ENCODE measurements at places on chromosomes 11 and 22.

GRCh38 chr22:38012604-38013072 is 28.3 kb upstream of the SOX10 start:
- no peak for DNase-seq

DNA sequence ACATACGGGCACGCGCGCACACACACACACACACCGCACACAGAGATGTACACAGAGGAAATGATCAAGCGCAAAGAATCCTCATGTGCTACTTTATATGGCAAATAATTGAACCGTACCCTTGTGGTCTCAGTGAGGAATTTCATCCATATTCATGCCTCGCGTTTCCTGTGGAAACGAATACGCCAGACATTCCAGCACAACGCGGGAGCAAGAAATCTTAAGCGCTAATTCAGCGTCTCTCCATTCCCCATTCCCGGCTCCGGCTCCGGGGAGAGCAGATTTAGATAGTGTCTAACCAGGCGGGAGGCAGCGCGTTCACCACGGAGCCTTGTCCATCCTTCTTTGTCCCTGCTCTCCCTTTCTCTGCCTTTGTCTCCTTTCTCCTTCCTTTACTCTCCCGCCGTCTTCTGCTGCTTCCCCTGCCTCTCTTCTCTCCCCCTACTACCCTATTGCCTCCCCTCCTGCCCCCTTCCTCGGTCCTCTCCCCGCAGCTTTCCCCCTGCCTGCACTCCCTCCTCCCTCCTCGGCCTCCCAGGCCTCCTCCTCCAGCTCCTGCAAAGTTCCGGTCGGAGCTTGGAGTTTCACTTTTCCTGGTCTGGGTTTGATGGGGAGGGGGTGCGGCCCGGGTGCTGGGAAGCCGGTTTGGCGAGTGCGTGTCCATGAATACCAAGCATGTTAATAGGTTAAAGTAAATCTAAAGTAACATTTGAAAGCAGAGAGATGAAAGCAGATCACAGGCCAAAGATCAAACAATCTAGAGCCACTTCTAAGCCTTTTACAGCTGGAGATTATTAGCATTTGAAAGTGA is 579.3 kb downstream of the BUD13 start:
- no peak for DNase-seq

GRCh38 chr11:12122083-12122482 is 11.7 kb downstream of the MICAL2 start:
- DNase-seq = no peak

DNA sequence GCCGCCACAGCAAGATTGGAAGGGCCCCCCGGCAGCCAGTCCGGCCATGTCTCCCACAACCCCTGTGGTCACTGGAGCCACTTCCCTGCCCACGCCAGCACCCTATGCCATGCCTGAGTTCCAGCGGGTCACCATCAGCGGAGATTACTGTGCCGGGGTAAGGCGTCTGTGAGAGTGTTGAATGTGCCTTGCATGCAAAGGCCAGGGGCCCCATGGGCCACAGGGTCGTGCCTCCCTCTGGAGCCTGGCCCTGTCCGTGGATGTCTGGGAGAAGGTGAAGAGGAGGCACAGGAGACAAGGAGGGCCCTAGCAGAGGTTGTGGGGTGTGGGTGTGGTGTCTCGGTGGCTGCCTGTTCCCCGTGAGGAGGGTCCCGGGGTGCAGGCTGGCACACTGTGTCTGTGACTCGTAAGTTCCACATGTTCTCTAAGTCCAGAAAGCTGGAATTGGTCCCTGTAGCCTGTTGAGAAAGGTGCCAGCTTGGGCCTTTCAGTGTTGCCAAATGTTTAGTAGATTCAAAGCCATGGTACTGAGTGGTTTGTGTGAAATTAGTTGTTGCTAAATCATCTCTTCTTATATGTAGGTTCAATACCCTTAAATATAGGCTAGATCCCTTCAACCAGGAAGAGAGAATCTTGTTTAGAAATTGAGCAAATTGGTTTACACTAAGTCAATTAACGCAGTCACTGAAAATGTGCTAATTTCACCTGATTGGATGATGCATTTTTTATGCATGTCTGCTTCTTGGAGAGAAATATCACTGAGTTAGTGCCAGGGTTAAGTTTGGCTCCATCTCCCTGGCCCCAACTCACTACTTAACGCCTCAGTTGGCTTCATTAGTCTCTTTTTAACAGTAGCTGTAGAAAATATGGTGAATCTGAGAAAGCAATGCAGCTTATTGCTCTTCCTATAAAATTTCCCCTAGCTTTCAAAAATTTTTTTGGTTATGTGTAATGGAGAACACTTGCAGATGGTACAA is 23.8 kb downstream of the AMPD3 start:
- DNase-seq = no peak

DNA sequence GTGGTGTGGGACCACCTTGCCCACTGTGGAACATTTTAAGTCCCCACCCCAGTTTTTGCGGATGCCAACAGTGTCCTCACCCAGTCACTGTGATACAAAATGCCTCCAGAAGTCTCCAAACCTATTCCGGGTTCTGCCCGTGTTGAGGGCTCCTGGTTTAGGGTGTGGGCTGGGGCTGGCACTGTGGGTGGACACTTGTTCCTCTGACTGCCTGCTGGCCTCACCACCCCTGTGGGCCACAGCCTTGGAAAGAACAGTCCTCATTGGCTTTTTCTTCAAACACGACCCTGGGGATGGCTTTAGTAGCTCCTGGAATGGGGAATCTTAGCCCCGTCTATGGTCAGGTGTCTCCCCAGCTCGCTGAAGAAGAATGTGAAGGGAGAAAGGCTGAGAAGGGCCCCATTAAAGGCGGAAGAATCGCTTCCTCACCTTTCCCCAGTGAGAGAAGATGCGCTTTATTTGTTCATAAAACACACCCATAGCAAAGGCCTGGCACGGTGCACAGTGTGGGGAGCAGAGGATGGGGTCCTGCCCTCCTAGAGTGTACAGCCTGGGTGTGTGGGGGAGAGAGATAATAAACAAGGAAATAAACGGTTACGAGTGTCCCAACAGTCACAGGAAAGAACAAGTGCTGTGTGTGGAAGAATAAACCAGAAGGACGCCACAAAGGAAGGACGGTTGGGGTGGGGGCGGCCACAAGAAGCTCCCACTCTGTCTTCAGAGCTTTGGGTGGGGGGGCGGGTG is 91.6 kb upstream of the SLC22A12 start:
- DNase-seq = no peak

- no peak for DNase-seq
Measured at GRCh38 chr11:14819596-14819995, 72.4 kb downstream of the CYP2R1 start.

DNA sequence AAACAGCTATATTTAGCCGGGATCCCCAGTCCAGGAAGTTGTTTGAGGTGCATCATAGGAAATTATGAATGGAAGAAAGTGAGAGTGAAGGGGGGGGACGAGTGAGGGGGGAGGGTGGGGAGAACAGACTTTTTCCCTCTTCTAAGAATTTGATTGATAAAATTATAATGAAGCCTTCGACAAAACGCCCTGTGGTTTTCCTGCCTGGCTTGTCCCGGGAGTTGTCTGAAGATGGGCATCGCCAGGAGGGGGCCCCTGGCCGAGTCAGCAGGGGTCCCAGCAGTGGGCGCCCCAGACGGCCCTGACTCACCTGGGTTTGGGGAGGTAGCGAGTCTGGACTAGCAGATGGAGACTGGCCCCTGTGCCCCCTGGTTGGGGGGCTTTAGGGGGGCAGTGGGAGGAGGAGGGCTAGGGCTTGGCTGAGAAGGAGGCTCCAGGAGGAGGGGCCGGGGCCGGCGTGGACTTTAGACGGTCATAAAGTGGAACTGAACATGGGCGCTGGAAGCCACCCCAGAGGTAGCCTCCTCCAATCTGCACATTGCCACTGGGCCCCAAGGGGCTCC is 336 bp upstream of the LIF start:
- no peak for DNase-seq

DNA sequence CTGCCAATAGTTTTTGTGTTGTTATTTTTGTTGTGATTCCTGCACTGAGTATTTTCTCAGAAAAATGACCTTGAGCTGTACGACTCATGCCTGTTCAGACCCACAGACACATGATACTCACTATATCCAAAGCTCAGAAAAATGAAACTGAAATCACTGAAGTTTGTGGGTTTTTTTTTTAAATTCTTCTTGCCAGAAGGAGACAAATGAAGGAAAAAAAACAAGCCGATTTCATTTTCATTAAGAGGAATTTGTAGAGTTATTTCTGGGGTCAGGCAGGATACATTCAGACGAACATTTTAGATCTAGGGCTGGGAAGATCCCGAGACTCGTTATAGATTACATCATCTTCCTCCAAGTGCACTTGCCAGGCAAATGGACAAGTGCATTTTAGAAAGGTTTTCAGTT is 60.4 kb downstream of the BMAL1 start:
- no peak for DNase-seq

DNA sequence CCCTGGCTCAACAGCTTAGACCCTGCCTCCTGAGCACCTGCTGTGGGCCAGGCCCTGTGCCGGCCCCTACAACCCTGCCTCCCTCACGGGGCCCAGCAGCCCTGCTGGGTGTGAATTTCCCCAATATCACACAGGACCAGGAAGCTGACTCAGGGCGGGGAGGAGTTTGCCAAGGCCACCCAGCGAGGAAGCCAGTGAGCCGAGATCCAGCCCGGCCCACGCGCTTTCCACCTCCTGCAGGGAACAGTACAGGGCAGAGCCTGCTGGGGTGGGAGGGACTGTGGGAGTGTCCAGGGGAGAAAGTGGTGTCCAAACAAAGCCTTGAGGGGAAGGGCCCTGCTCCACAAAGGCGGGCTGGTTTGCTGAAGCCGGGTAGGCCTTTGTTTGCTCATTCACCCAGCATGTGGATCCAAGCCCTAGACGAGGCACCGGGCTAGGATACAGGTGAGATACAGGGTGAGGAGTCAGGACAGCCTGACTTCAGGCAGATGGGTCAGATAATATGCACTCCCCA is 26.8 kb downstream of the RPL3 start:
- DNase-seq = peak; percentile 65

GRCh38 chr11:9153651-9154050 is 62.3 kb upstream of the SCUBE2 start:
- DNase-seq = no peak

DNA sequence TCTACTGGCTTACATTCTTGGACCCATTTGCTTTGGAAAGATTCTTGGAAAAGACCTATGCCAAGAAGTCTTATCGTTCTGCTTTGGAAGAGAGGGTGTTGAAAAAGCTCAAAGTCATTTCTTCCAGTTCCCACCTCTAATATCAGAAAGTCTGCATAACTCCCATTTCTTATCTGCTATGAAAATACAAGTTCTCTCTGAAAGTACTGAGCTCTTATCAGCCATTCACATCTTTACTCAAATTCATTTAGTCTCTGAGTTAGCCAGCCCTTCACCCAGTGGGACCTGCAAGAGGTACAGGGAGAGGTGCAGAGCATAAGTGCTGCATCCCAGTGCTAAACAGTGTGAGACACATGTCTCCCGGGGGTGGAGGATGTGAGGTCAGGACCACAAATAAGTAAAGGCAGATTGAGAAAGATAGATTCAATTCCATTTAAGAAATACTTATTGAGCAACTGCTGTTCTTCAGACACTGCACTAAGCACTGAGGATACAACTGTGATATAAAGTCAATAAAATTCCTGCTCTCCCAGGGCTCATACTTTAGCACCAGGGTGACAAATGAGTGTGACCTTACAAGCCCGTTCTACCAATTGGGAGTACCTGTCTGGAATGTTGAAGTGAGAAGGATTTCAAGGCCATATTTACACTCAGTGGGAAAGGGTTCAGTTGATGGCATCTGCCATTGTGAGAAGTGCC is 76.7 kb downstream of the PISD start:
- DNase-seq = no peak

- no peak for DNase-seq
Measured at GRCh38 chr11:101974255-101974654, 57.9 kb upstream of the ANGPTL5 start.

- DNase-seq = no peak
Measured at GRCh38 chr11:65124480-65125196, 2.5 kb downstream of the MRPL49 start.

DNA sequence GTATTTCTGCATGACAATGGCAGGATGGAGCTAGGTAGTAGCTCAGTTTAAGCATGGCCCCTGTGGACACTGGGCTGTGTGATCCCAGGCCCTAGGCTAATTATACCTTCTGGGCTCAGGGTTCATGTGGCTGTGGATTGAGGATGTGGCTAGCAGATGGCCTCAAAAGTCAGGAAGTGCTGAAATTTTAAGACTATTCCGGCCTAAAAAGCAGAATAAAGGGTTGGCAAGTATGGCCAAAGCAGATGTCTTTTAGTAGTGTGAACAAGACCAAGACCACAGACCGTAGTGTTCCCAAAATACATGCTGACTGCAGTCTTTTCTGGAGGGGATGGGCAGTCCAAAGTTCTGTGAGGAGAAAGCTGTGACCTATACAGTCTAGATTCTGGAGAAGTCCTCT is 115.7 kb upstream of the RAG2 start:
- DNase-seq = peak; percentile 29

DNA sequence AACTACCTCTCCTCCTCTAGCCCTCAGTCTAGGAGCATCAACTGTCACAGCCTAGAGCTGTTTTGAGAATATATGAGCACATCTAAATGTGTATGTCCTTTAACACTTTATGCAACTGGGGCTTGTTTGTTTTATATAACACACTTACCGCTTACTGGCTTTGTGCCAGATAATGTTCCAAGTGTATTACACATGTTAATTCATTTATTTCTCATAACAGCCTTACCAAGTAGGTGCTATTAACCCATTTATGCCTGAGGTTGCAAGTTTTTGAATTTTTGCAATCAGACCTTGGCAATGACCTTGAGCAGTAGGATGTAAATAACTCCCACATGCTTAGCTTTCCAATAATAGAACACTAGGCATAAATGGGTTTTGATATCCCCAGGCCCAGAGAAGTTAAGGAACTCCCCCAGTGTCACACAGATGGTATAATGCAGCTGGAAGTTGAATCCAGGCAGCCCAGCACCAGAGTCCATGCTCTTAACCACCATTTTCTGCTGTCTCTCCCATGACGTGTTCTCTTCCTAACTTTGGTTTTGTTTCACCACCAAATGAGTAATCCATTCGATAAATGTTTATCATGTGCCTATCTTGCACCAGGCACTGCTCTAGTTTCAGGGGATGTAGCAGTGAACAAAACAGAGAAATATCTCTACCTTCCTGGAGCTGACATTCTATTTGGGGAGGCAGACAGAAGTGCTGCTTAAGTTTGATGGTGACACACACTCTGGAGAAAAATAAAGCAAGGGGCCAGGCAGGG is 23.1 kb downstream of the PRDM11 start:
- DNase-seq = no peak

GRCh38 chr22:30040499-30041260 is 39.6 kb upstream of the HORMAD2 start:
- no peak for DNase-seq

- DNase-seq = no peak
Measured at GRCh38 chr11:34273099-34273498, 84.7 kb downstream of the ABTB2 start.

- no peak for DNase-seq
Measured at GRCh38 chr22:40432625-40433024, 62.2 kb downstream of the SGSM3 start.

- no peak for DNase-seq
Measured at GRCh38 chr11:64844330-64845128, at the start of gene CDC42BPG. Gene CDC42BPG, minus strand, starts transcription at chr11:64844653. Its CDS starts 84 bp downstream, at chr11:64844569.

- no peak for DNase-seq
Measured at GRCh38 chr11:16827139-16827538, 88.7 kb downstream of the C11orf58 start.

GRCh38 chr11:61609000-61609979 is 28.4 kb upstream of the SYT7 start:
- DNase-seq = no peak

Data from putamen (tissue), 1 donor.